Lower leg skin (tissue), 4 donors: ENCODE measurements at places on chromosomes 3 and 15.

GRCh38 chr15:56032373-56032772 is 39.0 kb upstream of the NEDD4 start:
- no peak for DNase-seq

- no peak for DNase-seq
Observed at GRCh38 chr15:35440265-35440664, 105.7 kb downstream of the DPH6 start.

DNA sequence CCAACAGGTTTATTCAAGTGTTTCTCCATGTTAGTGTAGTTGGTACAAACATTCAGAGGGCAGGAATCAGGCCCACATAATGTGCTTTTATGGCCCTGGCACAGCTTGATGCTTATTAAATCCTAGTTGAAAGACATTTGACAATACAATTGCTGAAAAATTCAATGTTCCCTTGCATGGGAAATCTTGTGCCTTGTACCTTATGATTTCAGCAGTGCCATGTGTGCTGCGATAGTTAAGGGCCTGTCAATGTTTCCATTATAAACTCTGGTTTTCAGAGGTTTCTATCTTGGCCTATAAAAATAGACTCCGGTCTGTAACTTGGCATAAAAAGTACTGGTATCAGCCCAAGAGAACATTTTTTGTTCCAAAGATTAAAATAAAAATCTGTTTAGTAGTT is 207.2 kb downstream of the TBC1D5 start:
- no peak for DNase-seq

GRCh38 chr3:120983841-120984240 is 75.8 kb downstream of the STXBP5L start:
- DNase-seq: no peak

DNA sequence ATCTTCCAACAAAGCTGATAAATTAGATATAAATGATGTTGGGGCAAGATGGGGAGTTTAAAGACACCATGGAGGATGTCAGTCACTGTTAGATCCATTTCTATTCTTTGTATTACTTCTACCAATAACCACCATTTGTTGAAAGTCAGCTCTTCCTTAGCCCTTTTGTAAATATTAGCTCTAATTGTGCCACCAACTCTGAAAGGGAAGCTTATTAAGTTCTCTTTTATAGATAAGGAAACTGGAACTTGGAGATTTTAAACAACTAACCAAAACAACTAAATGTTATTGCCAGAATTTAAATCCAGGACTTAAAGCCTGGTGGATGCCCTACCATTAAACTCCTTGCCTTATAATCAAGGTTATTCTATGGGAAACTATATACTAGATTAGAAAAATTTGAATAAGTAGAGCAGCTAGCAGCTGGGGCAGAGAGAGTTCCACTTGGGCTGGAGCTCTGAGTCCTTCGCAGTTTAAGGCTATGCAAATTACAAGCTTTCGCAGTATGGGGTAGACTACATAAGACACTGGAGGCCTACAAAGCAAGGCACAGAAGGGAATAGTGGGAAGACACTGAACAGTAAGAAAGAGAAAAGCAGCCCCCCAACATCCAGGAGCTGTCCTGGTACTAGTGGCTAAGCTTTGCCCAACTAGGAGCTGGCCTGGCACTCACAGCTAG is 52.6 kb downstream of the TM4SF18 start:
- DNase-seq: no peak

GRCh38 chr3:12785096-12785495 is 11.4 kb upstream of the CAND2 start:
- DNase-seq: no peak

DNA sequence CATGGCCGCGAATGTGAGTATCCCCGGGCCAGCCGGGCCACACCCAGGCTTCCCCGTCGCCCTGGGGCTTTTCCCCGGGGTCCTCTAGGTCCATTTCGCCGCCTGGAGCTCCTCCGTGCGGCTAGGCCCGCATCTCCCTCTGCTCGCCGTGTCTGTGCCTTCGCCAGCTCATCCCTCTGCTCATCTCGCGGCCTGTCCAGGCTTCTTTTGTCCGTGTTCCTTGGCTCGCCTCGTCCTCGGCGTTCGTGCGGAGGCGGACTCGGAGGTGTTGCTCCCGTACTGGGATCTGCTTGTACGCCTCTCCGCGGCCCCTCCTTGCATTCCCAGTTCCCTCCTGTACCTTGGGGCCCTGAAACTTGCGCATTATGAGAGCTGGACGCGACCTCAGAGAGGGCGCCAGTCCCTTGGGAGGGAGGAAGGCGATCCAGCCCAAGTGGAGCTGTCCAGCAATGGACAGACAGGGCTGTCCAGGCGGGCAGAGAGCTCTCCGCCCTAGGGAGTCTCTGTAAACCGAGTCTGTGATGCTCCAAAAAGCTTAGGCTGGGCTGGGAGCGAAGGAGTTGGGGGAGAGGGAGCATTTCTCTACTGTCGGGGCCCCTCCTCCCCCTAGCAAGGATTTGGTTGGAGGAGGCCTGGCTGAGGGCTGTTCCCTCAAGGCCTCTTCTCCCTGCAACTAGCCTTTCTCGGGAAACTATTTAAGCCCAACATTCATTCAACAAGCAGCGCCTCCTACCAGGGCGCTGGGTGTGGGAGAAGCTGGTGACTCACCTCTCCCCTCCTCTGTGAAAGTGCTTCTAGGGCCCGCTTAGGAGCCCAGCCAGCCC is 553 bp downstream of the TMEM43 start:
- peak; percentile 88 for DNase-seq

- no peak for DNase-seq
Observed at GRCh38 chr3:30681649-30682211, 75.3 kb downstream of the TGFBR2 start.

GRCh38 chr15:95485367-95485766 is 845.1 kb upstream of the NR2F2 start:
- DNase-seq: no peak

DNA sequence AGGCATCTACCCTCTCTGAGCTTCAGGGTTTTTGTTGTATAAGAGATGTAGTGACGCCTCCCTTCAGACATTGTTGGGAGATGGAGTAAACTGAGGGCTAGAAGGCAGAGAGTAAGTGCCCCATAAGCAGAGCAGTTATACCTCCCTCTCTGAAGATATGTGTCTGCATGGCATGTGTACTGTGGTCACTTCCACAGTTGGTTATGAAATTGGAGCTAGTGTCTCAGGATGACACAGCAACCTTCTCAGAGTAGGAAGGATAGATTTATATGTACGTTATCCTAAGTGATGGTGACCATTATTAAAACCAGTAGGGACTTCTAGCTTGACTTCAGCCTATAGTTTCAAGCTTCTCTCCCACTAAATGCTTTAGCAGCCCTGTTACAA is 17.9 kb downstream of the PXK start:
- DNase-seq: no peak

DNA sequence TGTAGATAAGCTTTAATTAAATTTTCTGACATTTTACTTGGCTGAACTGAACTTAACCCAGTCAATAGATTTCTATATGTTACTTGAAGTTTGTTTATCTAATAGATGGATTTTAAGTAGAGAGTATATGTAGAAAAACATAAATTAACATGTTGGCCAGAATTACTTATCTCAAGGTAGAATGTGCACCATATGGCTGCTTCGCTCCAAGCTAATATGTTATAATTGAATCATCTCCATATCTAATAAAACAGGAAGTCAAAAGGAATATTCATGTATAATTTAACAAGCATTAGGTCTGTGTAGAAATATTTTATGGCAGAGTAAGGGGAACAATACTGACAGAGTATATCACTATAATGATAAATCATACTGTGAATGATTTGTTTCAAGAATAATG is 650.7 kb upstream of the ALCAM start:
- DNase-seq: no peak

DNA sequence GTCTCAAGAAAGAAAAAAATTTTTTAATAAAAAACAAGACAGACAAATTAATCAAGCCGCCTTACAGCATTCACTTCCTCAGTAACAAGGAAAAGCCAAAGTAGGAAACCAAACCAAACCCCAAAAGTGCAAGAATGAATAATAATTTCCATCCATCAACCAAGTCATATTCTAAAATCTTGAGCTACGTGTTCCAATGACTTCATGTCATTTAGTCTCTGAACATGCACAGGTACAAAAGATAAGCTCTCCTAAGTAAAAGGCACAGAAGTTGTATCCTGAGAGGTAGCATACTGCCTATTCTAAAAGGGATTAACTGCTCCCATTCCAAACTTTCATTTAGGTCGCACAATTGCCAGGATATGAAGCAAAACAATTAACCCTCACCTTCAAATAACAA is 29.7 kb downstream of the SLC4A7 start:
- DNase-seq: no peak

- DNase-seq: no peak
Observed at GRCh38 chr3:32780735-32781210, 37.0 kb upstream of the TRIM71 start.

GRCh38 chr3:155643581-155644165 is 101.2 kb downstream of the PLCH1 start:
- no peak for DNase-seq

DNA sequence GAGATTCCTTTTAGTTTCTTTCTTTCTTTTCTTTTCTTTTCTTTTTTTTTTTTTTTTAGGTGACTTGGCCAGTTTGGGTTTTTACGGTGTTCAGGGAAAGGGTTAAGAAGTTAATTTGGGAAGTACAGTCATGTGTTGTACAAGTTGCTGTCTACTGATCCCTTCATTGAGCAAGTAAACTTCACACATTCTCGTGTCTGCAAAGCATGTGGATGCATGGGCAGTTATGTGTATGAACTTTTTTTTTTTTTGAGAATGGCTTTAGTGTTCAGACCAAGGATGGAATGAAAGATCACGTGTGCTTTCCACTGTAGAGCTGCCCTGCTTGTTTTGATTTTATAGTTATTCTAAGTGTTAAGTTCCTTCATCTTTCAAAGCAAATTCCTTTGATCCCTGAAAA is 132.3 kb downstream of the PGPEP1L start:
- no peak for DNase-seq

- no peak for DNase-seq
Observed at GRCh38 chr3:46052531-46052930, 25.2 kb upstream of the XCR1 start.

- peak; percentile 65 for DNase-seq
Observed at GRCh38 chr3:134388292-134388691, 14.0 kb upstream of the AMOTL2 start.

- no peak for DNase-seq
Observed at GRCh38 chr15:28881170-28881569, 4.6 kb upstream of the APBA2 start.

- peak; percentile 93 for DNase-seq
Observed at GRCh38 chr3:39383881-39384664, 903 bp downstream of the SLC25A38 start.

DNA sequence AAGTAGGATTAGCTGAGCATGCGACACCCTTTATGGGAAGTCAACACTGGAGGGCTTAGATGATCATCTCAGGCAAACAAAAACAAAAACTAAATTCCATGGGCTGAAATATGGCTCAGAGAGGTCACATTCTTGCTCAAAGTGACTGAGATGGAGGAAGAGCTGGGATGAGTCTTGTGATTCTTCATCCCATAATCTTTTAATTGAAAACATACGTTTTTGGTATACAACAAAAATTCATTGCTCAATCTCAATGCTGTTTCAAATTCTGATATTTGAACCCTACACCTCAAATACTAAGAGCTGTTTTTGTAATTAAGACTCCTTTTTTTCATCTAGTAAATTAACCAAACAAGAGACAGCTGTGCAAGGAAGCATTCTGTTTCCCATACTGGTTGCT is 257.0 kb downstream of the NR1D2 start:
- DNase-seq: no peak

- peak; percentile 78 for DNase-seq
Observed at GRCh38 chr3:99920481-99921376, 103.1 kb downstream of the CMSS1 start.

GRCh38 chr3:8113626-8114025 is 388.0 kb upstream of the LMCD1 start:
- no peak for DNase-seq

DNA sequence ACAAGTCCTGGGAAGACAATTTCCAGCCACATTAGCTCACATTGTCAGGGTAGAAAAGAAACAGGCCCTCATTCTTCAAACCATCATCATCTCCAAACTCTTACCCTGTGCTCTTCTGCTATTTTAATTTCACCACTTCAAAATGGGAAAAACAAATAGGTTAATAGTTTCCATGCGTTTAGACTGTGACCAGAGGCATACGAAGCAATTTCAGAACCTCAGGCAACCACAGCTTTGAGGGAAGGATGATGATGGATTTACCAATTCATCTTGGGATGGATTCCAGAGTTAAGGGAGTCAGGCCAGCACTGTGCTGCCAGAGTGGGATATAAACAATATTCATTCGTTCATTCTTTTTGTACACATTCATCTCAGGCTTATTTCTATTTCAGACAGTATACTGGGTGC is 307.8 kb upstream of the TPRG1 start:
- DNase-seq: no peak

- DNase-seq: no peak
Observed at GRCh38 chr15:89419370-89419984, 76.9 kb downstream of the RHCG start.

- no peak for DNase-seq
Observed at GRCh38 chr3:64352639-64352992, 127.3 kb upstream of the PRICKLE2 start.

- no peak for DNase-seq
Observed at GRCh38 chr3:10352146-10352911, 31.4 kb upstream of the SEC13 start.

DNA sequence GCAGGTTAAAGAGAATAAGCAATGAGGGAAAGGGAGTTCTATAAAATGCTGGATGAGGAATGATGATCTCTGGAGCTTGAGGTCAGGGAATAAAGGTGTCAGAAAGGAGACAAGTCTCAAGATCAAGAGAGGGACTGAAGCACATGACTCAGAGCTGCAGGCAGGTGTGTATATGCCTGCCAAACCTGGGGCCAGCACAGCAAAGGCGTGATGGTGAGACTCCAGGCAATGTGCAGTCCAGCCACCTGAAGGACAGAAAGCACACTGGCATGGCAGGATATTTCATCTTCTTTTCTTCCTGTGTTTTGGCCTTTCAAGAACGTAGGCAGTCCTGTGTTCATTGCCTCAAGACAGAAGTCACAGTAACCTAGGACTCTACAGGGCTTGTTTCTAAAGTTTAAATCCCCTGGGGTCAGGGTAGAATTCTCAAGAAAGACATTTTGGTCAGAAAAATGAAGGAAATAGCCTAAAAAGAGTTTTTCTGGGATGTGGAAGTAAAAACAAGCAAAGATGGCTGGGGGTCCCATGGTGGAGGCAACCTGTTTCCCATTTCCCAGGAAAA is 55.5 kb upstream of the TOPAZ1 start:
- DNase-seq: no peak

DNA sequence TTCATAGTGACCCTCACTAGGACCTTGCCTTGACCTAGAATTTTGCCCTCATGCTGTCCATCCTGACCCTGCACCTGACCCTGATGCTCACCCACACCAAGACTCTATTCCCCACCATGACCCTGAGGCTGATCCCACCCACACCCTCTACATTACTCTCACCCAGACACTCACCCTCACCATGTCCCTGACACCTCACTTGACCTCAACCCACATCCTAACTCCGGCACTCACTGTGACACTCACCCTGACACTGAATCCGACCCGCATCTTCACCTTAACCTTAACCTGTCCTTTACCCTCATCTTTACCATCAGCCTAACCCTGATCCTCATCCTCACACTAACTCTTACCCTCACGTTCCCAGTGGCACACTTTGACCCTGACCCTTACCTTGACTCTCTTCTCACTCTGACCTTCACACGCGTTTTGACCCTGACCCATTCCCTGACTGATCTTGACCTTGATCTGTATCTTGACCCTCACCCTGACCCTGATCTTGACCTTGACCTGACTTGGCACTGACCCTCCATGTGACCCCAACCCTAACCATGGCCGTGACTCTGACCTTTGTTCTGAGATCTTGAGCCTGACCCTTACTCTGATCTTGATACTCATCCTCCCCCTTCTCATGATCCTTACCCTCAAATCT is 22.2 kb upstream of the SLC25A26 start:
- no peak for DNase-seq

GRCh38 chr3:72960812-72961518 is 35.6 kb upstream of the PPP4R2 start:
- peak; percentile 36 for DNase-seq
